Activated gamma-delta T cell (primary cell): ENCODE measurements at places on chromosomes 7 and 10.

DNA sequence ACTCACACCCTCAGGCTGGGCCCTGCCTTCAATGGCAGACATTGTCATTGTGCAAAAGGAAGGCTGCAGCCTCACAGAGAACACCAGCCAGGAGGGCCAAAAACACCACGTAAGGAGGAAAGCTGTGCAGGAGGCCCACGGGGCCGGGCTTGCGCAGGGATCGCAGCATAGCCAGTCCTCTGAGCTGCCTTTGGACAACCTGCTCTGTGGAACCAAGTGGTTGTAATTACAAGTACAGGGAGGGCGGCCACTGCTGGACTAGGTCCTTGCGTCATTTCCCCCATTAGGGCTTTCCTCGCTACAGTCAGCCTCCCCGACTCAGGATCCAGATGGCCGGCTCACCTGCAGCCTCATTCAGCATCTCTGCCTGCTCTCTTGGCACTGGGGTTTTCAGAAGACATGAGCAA is 66.9 kb downstream of the FAM53B start:
- no peak for DNase-seq

GRCh38 chr10:96507044-96507443 is 6.7 kb downstream of the TLL2 start:
- DNase-seq = no peak

- DNase-seq = no peak
These were observed 75.9 kb downstream of the MYL10 start for GRCh38 chr7:101553018-101553770.

GRCh38 chr7:20954711-20955619 is 168.3 kb upstream of the SP8 start:
- DNase-seq = no peak

GRCh38 chr10:35409094-35409582 is 72.8 kb downstream of the CCNY start:
- no peak for DNase-seq

DNA sequence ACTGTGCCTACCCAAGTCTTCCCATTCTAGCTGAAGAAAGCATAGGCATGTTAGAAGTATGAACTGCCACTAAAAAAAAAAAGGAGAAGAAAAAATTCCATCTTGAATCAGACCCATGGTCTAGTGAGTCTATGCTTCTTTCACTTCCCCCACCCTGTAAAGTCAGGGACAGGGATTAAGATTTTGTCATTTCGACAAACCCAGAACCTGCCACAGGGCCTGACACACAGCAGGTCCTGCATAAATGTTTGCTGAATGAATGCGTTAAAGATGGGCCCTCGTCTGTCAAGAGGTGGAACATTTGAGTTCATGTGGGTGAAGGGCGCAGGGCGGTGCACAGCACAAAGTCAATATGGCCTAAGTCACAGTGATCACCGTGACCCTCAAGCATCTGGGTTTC is 4.9 kb downstream of the HIPK2 start:
- no peak for DNase-seq

GRCh38 chr10:87868277-87868676 is 4.9 kb downstream of the PTEN start:
- no peak for DNase-seq

DNA sequence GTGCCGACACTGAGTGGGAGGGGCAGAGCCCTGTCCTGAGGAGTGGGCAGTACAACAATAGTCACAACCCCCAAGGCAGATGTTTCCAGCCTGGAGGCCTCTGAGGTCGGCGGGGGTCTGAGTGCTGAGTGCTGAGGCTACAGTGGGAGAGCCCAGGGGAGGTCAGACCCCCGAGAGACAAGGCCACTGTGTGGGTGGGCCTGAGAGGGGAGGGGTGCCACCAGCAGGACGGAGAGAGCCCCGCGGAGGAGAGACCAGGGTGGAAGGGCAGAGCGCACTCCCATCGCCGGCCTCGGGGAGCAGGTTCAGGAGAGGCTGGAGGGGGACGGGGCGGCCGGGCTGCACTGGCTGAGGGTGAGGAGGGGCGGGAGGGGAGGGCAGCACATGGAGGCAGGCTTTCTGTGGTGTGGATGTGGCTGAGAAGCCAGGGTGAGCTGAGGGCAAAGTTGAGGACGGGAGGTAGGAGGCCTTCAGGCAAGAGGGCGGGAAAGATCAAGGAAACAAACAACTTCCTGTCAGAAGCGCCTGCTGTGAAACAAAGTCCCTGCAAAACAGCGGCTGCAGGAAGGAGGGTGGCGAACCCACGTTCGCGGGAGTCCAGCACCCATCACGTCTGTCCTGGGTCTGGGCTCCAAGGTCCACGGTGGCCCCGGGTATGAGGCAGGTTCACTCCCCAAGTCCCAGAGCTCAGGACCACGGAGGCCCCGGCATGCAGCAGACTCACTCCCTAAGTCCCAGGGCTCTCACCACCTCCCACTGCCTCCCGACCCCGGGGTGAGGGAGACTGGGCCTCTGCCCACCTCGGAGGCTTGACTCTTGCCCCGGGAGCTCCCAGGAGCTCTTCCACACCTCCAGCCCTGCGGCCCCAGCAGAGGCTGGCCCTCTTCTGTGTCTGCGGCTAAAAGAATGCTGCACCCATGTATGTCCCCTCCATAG is 76.8 kb upstream of the NKX6-2 start:
- no peak for DNase-seq

- no peak for DNase-seq
These were observed 2.8 kb downstream of the PDGFA start for GRCh38 chr7:516606-517456.

DNA sequence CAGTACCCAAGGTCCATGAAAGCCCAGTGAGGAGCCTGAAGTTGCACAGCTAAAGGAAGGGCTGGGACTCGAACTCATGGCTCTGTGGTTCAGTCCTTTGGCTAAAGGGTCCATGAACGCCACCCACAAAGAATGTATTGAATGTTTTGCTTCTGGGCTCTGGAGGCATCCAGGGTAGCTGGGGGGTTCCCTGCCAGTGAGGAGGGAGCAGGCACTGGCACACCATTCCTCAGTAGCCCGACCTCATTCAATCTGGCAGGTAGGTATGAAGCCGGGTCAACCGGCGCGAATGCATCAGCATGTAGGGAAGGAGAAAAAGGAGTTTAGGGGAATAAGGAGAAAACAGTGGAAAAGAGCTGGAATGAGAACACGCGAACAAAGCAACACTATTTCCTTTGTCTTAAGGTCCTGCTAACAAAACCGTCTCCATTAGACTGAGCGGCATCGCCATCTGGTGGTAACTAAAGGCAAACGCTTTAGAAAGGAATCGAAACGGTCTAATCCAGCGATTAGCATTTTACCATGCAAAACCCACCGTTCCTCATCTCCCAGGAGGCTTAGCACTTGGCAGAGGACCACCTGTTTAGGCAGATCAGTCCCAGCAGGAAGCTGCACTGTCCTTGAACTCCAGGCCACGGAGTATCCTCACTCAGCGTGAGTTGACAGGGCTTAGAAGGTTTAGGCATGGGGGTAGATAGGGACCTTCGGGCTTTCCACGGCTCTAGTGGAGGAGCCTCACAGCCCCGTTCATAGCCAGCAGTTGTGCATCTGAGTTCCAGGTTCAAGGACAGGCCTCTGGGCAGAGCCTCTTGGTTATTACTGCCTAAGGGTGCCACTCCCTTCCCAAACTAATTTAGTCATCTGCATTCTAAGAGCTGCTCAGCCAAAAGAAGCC is 122.8 kb downstream of the UBE2H start:
- no peak for DNase-seq

GRCh38 chr10:77907900-77908717 is 18.4 kb downstream of the DLG5 start:
- DNase-seq = no peak

- no peak for DNase-seq
These were observed 32.2 kb downstream of the DNAJB12 start for GRCh38 chr10:72322280-72323058.

GRCh38 chr10:120657371-120657770 is 193.8 kb upstream of the WDR11 start:
- no peak for DNase-seq

GRCh38 chr10:124066781-124067714 is 26.4 kb downstream of the CHST15 start:
- DNase-seq = no peak

DNA sequence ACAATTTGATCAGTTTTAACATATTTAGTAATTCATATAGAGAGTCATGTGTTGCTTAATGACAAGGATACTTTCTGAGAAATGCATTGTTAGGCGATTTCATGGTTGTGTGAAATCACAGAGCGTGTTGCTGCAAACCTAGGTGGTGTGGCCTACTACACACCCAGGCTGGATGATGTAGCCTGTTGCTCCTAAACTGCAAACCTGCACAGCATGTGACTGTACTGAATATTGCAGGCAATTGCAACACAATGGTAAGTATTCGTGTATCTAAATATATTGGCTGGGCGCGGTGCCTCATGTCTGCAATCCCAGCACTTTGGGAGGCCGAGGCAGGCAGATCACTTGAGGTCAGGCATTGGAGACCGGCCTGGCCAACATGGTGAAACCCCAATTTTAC is 73.7 kb upstream of the BAIAP2L1 start:
- no peak for DNase-seq

DNA sequence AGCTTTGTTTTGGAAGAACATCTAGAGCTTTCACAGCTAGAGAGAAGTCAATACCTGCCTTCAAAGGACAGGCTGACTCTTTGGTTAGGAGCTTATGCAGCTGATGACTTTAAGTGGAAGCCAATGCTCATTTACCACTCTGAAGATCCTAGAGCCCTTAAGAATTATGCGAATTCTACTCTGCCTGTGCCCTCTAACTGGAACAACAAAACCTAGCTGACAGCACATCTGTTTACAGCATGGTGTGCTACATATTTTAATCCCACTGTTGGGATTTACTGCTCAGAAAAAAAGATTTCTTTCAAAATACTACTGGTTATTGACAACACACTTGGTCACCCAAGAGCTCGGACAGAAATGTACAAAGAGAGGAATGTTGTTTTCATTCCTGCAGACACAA is 57.3 kb downstream of the PALS2 start:
- no peak for DNase-seq

- no peak for DNase-seq
These were observed 65.1 kb upstream of the MPP7 start for GRCh38 chr10:28367929-28368484.

GRCh38 chr7:102000123-102000522 is 182.7 kb downstream of the CUX1 start:
- no peak for DNase-seq

- no peak for DNase-seq
These were observed 381.9 kb downstream of the ZWINT start for GRCh38 chr10:55979203-55979602.

GRCh38 chr7:105662998-105663397 is 81.7 kb upstream of the EFCAB10 start:
- no peak for DNase-seq

DNA sequence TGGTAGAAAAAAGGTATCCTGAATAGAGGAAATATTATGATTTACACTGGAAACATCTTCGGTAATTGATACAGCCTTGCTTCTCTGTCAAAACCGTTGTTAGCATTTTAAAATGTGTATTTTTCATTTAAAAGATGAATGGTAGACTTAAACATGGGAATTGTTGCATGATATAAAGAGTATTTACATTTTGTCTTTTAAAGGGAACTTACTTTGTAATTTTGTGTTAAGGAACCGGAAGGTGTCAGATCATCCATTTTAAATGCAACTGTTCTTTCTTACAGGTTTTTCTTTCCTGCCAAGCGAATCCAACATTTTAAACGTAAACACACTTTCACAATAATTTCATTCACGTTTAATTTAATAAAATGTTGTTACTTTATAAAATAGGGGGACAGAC is 1.8 kb upstream of the IGF2BP3 start:
- no peak for DNase-seq

DNA sequence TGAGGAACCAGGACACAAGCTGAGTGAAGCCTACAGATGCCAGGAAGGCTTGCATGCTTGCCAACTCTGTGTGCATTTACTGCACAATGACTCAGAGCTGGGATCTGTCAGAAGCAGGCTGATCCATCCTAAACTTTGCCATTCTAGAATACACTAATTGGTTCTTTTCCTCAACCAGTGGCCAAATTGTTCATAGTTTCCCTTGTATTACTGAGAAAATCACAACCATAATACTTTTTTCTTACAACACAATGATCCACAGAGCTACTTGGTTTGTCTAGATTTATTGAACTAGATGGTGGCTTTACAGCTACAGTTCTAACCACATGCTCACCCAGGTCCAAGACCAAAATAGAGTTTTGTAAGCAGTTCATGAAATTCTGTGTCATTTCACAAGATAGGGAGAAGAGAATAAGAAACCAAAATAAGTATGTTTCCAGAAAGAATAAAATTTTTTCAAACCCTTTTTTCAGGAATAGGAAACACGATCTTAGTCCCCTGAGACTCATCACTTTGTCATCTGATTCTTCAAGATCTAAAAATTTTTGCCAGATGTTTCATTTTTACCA is 21.0 kb upstream of the LRRC17 start:
- DNase-seq = no peak

DNA sequence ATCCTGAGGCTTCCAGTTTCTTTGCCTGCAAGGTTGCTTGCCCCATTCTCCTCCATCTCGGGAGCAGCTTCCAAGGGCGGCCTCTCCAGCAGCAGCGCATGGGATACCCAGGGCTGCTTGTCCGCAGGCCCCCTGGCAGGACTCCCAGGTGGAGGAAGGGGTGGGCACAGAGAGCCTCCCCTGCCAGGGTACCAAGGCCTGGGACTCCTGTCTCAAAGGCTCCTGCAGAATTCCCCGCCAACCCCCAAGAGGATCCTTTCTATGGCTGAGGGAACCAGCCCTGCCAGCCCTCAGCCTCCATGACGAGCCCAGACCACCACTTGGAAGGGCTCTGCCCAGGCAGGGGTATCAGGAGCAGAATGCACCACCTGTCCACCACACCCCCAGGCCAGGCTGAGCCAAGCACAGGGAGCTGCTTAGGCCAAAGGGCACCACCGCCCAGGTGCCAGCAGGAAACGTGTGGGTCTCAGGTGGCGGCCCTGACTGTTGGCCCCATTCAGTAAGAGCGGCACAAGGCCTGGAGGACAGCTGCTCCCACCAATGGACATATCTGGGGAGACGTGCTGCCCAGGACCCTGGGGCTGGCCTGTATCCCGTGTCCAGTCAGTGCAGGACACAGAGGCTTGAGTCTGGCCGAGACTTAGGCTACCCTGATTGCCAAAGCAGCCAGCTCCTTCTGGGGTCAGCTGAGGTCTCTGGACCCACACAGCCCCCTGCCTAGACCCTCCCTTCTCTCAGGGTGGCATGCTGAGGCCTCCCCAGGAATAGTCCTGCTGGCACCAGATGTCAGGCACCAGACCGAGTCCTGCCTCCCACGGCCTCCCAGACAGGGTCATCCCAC is 33.8 kb upstream of the INPP5A start:
- DNase-seq = no peak

- no peak for DNase-seq
These were observed 17.0 kb downstream of the SUN3 start for GRCh38 chr7:48011951-48012350.

- no peak for DNase-seq
These were observed 127.7 kb downstream of the MYL10 start for GRCh38 chr7:101501351-101501750.
